HuH-7 (cell line): ENCODE measurements at places on chromosomes 13 and 19.
A peak's percentile ranks its signal among the peaks of the same experiment; 100 is the strongest.

- DNase-seq, result no peak
These were observed 24.1 kb downstream of the HNRNPM start for GRCh38 chr19:8468761-8469373.

DNA sequence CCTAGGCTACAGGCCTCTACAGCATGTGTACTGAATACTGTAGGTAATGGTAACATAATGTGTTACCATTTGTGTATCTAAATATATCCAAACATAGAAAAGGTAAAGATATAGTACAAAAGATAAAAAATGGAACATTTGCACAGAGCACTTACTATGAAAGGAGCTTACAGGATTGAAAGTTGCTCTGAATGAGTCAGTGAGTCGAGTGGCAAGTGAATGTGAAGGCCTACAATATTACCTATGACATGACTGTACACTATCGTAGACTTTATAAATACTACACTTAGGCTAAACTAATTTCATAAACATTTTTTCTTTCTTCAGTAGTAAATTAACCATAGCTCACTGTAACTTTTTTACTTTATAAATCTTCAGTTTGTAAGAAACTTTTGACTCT is 35.1 kb downstream of the LPAR6 start:
- DNase-seq, result no peak

DNA sequence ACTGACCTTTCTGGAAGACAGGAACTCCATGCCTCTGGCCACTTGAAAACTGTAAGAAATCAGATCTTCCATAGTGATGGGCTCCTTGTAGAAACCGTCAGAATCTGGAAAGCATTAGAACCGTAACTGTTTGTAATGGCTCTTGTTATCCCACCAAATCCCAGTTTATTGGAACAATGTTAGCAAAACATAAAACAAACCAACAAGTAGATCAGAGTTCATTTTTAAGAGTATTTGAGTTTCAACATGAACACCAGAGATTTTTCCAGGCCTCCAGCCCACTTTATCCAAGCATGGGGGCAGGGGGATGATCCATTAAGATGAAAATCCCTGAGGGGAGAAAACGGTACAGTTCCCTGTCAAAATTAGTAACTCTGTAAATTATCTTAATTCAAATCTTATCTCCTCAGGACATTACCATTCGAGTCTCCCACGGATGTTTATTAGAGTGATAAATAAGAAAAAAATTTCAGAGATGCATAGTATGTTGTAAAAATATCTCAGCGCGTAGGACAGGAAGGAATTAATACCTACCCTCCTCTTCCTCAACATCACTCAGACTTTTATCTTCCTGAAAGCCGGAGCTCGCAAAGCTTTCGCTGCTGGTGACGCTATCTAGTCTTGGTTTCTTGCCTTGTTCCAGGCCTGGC is 172.5 kb downstream of the FLT1 start:
- no peak for DNase-seq

- peak; percentile 40 for DNase-seq
These were observed 72.4 kb downstream of the KDM4B start for GRCh38 chr19:5041168-5041912.

- no peak for DNase-seq
These were observed 183.5 kb upstream of the TSC22D1 start for GRCh38 chr13:44759384-44760360.

DNA sequence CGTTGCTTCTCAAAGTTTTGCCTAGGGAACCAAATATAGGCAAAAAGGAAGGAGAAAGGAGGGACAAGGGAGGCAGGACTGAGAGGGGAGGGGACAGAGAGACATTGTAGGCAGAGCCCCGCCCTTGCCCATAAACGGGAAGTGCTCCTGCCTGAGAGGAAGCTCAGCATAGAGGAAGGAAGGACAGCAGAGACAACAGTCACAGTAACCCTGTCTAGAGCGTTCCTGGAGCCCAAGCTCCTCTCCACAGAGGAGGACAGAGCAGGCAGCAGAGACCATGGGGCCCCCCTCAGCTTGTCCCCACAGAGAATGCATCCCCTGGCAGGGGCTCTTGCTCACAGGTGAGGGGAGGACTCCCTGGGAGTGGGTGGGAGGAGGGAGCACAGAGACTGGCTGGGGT is at the start of gene CEACAM21:
TSS of gene CEACAM21 (plus strand) at position 169 of the 400 bp plus-strand sequence. CDS start at position 278, 109 bp downstream.
- no peak for DNase-seq

DNA sequence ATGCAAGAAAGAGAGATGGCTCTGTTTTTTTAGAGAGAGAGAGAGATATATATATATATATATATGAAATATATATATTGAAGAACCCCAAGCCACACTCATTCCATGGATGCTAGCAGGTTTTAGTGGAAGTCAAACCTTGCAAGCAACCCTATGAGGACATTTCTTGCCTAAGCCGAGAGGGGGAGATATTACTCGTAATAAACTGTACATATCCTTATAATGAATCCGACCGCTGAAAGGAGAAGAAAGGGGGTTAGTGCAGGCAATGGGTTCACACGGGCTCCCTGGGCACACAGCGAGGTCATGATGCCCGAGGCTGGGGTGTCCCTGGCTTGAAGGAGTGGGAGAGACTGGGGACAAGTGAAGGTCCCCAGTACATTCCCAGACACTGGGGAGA is 78.3 kb downstream of the IER2 start:
- DNase-seq, result peak; percentile 61

DNA sequence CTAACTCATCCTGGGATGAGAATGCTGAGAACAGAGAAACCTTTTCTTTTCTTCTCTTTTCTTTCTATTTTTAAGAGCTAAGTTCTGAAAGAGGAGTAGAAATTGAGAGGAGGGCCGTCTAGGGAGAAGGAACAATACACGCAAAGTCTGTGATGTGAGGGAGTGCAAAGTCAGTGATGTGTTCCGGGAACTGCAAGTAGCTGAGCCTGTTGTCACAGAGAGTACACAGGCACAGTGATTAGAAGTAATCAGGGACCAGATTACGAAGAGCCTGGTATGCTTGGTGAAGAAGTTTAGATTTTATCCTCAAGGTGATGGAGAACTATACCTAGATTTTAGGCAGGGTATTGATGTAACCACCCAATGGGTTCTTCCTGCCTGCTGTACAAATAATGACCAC is 32.0 kb upstream of the CXCL17 start:
- DNase-seq, result no peak

DNA sequence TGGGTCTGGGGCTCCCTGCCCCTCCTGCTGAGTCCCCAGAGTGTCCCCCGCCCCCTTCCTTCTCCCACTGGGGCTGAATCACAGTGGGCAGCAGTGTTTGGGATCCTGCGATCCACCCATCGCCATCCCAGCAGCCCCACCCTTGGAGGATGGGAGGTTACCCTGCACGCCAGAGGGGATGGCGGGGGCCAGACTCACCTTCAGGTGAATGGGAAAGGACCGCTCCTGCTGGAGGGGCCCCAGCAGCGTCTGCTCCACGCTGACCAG is 569 bp downstream of the DLEU7 start:
- no peak for DNase-seq

DNA sequence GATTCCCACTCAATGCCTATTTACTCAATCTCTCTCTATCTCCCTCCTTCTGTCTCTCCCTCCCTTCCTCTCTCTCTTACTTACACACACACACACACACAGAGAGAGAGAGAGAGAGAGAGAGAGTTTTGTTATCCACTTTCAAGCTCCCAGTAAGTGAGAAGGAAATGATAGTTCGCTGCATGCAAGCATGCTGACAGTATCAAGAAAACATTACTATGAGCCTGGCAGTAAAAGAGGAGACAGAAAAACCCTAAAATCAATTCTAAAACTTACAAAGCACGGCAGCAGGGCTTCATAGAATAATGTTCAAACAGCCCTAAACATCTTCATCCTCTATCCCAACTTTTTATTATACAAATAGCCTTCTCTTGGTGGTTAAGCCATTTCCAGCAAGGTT is 171.9 kb downstream of the FOXO1 start:
- DNase-seq, result no peak

DNA sequence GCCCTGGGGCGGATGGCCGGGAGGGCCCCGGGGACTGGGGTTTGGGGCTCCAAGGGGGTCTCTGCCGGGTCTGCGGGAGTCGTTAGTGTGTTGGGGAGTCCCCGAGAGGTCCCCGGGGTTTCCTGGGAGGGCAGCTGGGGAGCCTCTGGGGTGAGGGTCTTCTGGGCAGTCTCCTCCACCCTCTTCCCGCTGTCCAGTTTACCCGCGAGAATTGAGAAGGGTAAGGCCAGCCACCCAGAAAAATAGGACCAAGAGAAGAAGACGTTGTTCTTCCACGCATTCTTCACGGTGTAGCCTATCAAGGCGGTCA is 1.0 kb upstream of the ETFB start:
- no peak for DNase-seq

- no peak for DNase-seq
These were observed 96.0 kb downstream of the OLFM4 start for GRCh38 chr13:53124623-53125022.

- DNase-seq, result no peak
These were observed 197.0 kb downstream of the MZT1 start for GRCh38 chr13:72530471-72530870.

DNA sequence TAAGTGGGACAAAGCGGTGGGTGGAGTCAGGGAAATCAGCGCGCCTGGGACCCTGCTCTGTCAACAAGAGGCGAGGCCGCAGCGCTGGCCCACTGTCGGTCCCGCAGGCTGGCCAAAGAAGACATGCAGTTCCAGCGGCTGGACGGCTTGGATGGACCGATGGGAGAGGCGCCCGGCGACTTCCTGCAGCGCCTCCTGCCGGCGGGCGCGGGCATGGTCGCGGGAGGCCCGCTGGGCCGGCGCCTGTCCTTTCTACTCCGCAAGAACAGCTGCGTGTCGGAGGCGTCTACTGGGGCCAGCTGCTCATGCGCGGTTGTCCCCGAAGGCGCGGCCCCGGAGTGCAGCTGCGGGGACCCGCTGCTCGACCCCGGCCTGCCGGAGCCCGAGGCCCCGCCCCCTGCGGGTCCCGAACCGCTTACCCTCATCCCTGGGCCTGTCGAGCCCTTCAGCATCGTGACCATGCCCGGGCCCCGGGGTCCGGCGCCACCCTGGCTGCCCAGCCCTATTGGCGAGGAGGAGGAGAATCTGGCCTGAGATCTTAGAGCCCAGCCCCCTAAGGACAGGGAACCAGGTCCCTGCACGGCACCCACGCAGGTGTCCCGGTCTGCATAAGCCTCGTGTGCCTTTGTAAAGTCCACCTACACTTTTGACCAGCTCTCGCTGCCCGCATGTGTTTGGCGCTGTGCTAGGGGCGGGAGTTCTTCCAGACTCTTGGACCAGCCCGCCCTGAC is 6.1 kb downstream of the BEST2 start:
- DNase-seq, result peak; percentile 85

GRCh38 chr19:8167985-8168384 is 18.6 kb upstream of the FBN3 start:
- DNase-seq, result no peak

DNA sequence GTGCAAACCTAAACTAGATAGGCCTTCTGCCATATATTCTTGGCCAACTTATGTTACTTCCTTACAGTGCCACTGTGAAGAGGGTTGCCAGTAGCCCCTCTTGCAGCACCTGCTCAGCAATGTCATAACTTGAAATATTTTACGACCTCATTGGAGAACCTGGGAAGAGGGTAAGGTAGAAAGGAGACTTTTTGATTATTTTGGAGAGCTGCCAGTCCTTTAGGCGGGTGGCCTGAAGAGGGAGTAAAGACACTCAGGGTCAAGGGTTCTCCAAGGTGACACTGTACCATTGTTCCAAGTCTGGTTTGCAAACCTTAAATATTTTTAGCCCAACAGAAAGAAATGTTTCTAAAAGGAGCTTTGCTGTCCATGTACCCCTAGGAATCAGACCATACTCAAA is 118.3 kb downstream of the FLT1 start:
- no peak for DNase-seq

GRCh38 chr19:46124638-46125115 is at the start of gene IGFL3:
IGFL3 (minus strand) TSS chr19:46124688; CDS start chr19:46124649, 39 bp downstream.
- DNase-seq, result no peak

DNA sequence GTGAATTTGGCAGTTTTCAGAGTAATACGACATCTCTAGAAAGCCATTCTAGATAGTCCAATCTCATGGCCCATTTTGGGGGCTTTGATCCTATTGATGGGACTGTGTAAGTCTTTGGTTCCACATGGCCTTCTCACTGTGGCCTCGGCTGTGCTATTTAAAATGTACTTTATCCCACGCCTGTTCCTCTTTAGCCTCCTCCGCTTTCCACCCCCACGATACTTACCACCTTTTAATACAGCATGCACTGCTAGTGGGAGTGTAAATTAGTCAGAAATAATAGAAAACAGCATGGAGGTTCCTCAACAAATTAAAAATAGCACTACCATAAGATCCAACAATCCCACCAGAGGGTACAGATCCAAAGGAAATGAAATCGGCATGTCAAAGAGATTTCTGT is 28.3 kb upstream of the CEBPG start:
- DNase-seq, result no peak

GRCh38 chr19:19602713-19603324 is 15.7 kb downstream of the PBX4 start:
- no peak for DNase-seq

DNA sequence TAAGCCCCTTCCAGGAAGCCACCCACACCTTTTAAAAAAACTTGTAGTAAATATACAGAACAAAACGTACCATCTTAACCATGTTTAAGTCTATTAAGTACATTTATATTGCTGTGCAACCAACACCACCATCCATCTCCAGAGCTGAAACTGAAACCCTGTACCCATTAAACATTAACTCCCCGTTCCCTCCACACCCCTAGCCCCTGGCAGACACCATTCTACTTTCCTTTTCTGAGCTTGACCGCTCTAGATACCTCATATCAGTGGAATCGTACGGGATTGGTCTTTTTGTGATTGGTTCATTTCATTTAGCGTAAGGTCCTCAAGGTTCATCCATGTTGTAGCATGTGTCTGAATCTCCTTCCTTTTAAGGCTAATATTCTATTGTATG is 13.0 kb upstream of the SPATA13 start:
- DNase-seq, result no peak

DNA sequence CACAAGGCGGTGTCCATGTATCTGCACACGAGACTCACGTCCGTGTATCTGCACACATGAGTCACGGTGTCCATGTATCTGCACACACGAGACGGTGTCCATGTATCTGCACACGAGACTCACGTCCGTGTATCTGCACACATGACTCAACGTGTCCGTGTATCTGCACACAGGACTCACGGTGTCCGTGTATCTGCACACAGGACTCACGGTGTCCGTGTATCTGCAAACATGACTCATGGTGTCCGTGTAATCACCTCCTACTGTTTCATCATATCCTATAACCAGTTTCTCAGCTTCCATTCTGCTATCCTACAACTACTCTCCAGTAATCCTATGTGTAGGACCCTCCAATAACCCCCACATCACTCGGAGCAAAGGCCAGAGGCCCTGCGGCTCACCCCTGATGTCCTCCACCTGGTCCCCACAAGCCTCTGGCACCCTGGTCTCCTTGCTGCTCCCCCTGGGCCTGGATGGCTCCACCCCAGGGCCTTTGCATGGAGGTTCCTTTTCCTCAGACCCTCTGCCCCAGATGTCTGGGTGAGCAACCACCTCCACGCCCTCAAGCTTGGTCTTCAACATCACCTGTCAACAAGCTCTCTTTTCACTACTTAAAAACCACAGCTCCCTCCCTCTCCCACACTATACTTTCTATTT is 2.5 kb upstream of the TMEM255B start:
- DNase-seq, result no peak

GRCh38 chr13:39982745-39983144 is 327.3 kb downstream of the COG6 start:
- DNase-seq, result no peak

GRCh38 chr13:38752686-38753085 is 65.8 kb downstream of the FREM2 start:
- no peak for DNase-seq
